ENCODE measurements at places on chromosomes 3 and 15.

- no peak for DNase-seq
These were observed 228.9 kb downstream of the XXYLT1 start for GRCh38 chr3:195041871-195042742.

DNA sequence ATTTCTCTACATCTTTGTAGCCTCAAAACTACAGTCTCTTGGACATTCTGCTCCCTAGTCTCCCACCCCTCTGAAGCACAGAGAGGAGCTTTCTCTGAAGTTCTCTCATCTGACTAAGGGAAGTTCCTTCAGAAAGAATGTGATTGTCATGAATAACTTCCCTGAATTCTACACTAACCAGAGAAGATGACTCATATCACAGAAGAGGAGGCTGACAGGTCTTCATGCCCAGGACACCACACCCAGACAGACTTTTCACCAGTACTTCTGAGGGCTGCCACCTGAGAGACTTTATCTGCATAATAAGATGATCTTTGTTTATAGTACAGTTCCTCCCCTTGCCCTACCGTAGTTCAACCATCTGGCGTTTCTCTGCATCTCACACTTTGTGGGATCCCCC lies 52.8 kb downstream of the CDIN1 start:
- DNase-seq = no peak

- DNase-seq = no peak
These were observed 186.6 kb upstream of the FEZF2 start for GRCh38 chr3:62559831-62560445.

GRCh38 chr3:100927775-100928174 lies 65.4 kb downstream of the ABI3BP start:
- DNase-seq = no peak

DNA sequence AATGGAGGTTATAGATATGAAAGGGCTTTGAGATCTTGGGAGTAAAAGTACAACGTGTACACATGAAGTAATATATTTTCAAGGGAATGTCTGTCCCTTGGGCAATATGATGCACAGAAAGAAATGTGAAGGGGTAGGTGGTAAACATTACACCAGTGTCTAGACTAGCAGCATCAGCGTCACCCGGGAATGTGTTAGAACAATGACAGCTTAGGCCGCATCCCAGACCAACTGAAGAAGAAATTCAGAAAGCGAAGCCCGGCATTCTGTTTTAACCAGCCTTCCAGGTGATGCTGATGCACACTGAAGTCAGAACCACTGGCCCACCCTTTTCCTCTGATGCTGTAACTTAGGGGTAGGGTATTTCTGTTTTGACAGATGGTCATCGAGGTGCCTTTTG lies 6.3 kb downstream of the INAFM2 start:
- DNase-seq = no peak

GRCh38 chr15:82272154-82272553 lies 9.5 kb downstream of the SAXO2 start:
- DNase-seq = no peak

DNA sequence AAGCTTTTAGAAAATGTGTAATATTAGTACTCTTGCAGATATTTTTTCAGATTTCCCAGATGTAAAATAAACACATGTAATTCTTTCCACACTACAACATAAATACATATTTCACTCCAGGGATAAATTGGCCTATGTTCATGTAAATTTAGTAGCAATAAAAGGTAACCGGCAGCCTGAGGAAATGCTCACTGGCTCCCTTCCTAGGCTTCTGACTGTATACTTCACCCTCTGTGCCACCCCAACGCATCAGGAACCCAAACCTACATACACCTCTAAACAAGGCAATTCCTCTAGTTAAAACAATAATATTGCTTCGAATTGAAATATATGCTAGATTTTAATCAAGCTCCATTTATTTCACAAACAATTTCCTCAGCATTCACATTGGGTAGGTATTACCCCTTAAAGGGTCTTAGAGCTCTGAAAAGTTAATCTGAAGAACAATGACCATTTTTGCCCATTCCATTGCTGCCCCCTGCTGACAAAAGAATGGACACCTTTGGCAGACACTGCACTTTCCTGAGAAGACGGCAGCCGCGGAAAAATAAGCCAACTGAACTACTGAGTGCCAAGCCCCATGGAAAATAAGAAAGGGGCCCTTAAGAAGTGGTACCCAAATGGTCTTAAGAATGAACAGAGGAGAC lies 212.5 kb downstream of the OSBPL10 start:
- DNase-seq = peak; percentile 70

GRCh38 chr15:88711806-88712205 lies 73.0 kb downstream of the ISG20 start:
- DNase-seq = no peak

DNA sequence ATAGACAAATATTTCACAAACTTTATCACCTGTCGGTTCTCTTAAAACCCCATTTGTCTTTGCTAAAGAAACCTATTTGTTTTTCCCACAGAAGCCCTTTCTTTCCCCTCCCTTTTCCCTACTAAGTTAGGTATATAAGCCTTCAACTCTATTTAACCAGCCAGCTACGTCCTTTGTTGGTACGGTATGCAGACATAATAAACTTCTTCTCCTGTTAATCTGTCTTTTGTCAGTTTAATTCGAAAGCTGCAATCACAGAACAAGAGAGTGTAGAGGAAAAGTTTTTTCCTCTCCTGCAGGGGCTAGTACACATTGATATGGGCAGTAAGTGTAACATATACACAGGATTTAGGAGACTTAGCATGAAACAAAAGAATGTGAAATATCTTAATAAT lies 21.9 kb upstream of the C15orf39 start:
- DNase-seq = no peak

GRCh38 chr15:28919201-28919635 lies 33.4 kb downstream of the APBA2 start:
- DNase-seq = peak; percentile 51

DNA sequence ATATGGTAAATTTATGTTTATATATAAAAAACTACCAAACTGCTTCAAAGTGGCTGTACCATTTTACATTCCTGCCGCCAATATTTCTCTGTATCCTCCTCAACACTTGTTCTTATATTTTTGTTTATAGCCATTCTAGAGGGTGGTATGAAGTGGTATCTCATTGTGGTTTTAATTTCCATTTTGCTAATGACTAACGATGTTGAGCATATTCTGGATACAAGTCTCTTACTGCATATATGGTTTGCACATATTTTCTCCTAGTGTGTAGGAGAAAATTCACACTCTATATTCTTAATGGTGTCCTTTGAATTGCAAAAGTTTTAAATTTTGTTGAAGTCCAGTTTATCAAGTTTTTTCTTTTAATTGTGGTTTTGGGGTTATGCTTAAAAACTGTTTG lies 15.1 kb downstream of the NMD3 start:
- DNase-seq = no peak

DNA sequence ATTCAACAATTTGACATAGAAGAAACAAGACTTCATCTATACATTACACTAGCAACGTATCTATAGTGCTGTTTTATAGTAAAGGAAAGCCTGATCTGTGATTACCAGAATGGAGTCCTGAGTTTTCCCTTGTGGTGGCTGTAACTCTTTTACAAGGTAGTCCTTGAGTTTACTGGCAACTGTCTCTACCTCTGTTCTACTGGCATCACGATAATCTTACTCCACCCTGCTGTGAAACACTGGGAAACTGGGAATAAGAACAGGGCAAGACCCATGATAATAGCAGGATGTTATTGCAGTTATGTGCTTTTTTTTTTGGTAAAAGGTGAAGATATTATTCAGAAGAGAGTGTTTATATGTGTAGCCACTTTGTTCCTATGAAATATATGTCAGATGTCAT lies 12.4 kb upstream of the HHLA2 start:
- no peak for DNase-seq

- DNase-seq = no peak
These were observed 83.4 kb downstream of the EEFSEC start for GRCh38 chr3:128236657-128237056.

DNA sequence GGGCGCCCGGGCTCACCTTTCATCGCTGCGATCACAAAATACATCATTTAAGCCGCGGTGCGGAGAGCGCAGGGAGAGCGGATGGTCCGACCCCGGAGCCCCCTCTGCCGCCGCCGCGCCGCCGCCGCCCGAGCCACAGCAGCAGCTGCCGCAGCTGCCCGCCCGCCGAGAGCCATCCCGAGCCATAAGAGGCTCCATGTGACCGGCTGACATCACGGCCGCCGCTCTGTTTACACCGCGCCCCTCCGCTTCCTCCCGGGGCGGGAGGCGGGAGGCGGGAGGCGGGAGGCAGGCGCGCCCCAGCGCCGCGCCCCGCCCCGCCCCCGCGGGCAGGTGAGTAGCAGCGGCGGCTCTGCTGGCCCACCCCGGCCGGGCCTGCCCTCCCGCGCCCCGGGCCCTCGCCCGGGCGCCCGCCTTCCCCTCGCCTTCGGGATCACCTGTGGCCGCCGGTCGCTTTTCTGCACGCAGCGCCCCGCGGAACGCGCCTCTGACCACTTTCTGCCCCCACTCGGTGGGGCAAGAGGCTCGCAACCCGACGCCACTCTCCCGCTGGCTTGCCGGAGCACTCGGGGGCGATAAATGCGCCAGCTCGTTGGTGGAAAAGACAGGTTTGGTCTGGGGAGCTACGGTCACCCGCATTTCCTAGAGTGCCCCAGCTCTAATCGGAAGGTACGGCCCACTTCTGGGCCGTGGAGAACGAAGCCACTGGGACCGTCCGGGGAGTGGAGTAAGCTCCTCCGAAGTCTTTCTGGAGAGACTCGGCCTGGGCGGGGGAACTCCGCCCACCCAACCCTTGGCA lies 113.6 kb upstream of the ICE2 start:
- DNase-seq = peak; percentile 87

- no peak for DNase-seq
These were observed 214.4 kb downstream of the THSD4 start for GRCh38 chr15:71329497-71330260.

DNA sequence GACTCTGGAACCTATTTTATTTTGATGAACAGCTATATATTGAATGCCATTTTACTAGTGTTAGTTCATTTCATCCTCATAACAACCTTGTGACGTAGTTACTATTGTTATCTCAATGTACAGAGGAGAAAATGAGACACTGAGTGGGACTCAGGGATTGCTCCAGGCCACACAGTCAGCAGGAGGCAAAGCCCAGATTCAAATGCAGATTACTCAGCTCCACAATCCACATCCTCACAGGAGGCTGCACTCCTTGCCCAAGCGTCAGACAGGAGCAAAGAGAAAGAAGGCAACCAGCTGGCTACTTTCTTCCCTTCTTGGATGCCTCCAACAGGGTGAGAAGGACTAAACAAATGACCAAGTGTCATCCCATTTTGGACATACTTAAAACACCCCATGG lies 92.0 kb upstream of the CCDC54 start:
- DNase-seq = no peak

DNA sequence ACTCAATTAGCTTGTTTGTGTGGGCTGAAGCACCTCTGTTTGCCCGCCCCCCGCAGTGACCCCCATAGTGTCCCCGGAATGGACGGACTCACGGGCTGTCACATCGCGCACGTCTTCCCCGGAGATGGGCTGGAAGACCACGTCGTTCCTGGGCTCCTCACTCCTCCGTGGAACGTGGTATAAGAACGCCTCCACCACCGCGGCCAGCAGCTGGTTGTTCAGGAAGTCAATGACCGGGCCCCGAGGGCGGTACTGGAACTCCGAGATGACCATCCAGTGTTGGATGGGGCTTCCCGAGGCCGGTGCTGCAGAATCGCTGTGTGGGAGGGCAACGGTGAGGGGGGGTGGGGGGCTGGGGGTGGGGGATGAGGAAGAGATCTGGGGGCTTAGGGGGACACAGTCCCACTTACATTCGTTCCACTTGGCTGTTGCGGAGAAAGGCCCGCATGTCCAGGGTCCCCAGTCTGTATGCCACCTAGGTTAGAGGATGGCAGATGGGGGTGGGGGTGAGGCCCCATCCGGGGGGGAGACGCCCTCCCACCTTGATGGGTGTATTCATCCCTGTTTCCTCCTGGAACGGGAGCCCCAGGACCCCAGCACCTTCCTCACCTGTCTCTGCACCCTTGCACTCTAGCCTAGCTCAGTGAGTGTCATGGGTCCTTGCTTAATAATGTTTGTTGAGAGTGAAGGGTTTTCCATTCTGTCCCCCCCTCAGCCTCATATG lies 30.2 kb downstream of the MUC20 start:
- no peak for DNase-seq

DNA sequence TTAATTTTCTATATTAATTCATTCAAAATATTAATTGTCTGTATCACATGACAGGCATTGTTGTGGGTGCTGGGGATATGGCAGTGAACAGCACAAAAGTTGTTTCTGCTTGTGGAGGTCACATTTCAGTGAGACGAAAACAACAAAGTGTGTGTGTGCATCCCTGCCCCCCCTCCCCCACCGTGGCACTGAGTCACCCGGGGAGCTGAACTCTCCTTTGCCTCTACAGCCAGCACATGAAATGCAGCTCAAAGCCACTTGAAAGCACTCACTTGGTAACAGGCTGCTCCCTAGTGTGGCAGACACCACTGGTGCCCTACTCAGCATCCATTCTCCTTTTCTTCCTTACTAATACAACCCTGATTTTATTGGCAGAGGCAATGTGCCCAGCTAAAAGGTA lies 16.9 kb upstream of the SCAMP5 start:
- DNase-seq = peak; percentile 62

DNA sequence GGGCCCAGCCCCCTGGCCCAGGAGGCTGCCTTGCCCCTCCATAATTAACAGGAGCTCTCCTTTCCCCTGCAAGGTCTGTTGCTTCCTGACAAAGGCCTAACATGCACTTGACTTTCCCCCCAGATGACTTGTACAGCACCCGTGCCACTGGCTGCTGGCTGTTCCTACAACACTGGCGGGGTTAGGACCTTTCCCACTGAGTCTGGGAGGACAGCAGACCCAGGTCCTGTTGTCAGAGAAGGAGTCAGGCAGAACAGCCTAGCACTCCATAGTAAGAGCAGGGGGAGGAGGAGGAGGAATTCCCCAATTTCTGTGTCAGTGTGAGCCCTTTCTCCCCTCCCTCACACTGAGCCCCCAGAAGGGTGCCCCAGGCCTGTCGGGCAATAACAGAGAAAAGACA lies 99.2 kb downstream of the CORO2B start:
- no peak for DNase-seq

DNA sequence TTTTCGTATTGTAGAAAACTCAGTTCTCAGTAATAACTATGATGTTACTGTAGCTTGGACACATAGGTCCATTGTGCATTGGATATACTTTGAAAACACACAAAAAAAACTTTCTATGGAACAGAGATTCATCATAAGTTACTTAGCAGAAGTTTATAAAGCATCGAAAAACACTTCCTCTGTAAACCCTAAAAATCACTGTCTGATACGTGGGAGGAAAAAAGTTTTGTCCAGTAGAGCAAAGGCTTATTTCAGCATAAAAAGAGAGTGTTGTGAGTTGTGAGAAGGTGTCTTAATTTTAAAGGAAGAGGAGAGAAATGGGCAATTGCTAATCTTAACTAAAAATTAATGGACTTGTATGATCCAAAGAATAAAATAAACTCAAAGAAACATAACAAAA lies 64.8 kb downstream of the OSTN start:
- no peak for DNase-seq

- no peak for DNase-seq
These were observed 104.7 kb downstream of the SEMA6D start for GRCh38 chr15:47822048-47822447.

- no peak for DNase-seq
These were observed 206.0 kb downstream of the DIPK2A start for GRCh38 chr3:144177649-144178048.

GRCh38 chr3:46835054-46835453 lies 28.2 kb downstream of the MYL3 start:
- no peak for DNase-seq
